ENCODE measurements at places on chromosomes 7 and 10.
A peak's percentile ranks its signal among the peaks of the same experiment; 100 is the strongest.

DNA sequence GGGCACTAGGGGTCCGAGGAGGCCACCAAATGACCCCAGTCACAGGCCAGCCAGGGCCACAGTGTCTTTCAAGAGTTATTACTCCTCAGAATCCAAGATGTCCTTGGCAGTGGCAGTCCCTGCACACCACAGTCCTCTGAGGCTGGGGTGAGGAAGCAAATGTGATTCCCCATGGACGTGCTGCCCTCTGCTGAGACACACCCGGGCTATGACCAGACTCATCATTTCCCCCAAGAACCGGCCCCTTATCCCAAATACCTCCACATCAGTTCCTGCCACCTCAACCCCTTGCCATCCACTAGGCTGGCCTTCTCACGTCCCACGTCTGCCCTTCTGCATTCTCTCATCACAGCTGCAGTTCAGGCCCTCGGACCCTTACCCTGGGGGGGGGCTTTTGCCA lies 5.0 kb downstream of the PRKAG2 start:
- DNase-seq, result no peak

DNA sequence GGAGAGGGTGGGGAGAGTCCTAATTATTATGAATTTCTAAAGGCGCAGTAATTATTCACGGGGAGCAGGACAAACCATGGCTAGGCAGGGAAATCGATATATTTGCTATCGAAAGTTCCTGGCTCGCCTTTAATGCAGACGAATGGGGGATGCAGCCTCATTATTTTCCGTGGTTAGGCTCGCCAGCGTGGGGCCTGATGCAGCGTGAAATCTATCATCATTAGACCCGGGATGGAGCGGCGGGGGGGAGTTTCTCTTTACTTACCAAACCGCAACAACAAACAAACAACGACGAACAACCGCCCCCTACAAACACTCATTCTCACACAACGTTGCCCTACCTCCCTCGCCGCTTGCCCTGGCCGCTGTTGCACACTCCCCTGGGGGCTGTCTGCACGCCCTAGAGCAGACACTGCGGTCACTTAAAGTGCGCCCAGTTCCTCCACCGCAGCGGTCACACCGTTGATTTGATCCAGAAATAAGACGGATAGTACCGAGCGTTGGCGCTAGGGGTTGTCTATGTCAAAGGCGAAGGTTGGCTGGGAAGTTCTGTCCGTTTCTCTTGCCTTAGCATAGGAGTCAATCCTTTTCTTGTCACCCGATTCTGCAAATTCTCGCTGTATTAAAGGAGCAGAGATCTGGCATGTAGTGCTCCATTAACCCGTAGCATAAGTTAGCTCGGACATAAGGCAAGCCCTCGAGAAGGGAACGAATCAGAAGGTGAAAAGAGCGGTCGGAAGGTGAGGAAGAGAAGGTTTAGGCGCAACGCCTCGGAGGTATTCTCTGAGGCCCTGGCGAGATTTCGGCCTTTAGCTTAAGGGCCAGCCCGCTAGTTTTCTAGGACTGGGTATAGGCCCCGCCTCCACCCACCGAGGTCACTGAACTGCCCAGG lies 10.4 kb downstream of the NXPH1 start:
- DNase-seq, result no peak

- DNase-seq, result no peak
Observed at GRCh38 chr7:73828972-73829371, 1.8 kb upstream of the CLDN4 start.

DNA sequence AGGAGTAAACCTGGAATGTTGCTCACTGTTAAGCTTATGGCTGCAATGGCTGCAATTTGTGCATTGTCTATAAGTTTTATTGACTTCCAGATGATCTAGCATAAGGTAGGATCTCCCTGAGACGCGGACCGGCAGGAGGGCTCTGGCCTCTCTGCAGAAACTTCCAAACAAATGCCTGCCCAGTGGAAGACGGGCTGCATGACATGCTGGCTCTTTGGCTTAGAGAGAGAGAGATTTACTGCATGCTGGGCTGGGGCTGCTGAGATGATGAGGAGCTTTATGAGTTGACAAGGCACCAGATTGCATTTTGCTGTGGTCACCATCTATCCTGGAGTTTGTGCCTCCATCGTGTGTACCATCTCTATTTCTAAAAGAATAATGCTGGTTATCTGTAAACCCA lies 193.2 kb downstream of the GALNT17 start:
- no peak for DNase-seq

DNA sequence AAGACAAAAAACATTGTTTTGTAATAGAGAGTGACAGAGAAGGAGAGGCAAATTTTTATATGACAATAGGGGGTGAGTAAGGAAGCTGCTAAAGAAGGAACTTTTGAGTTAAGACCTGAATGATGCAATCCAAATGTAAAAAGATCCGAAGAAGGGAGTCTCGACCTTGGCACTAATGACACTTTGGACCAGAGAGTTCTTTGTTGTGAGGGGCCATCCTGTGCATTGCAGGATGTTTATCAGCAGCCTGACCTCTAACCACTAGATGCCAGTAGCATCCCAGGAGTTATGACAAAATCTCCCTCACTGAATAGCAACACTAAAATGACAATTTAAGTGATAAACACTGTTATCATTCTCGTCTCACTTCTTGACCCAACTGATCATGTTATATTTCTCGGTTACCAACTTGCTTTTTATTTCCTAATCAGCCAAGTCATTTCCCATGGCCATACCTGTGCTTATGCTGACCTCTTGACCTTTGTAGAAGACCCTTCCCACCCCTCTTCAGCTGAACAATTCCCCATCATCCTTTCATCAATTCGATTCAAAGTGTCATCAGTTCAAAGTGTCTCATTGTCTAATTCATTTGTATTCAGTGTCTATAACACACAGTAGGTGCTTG lies 30.0 kb downstream of the DGKI start:
- no peak for DNase-seq

GRCh38 chr7:112129655-112130323 lies 76.4 kb downstream of the DOCK4 start:
- no peak for DNase-seq

DNA sequence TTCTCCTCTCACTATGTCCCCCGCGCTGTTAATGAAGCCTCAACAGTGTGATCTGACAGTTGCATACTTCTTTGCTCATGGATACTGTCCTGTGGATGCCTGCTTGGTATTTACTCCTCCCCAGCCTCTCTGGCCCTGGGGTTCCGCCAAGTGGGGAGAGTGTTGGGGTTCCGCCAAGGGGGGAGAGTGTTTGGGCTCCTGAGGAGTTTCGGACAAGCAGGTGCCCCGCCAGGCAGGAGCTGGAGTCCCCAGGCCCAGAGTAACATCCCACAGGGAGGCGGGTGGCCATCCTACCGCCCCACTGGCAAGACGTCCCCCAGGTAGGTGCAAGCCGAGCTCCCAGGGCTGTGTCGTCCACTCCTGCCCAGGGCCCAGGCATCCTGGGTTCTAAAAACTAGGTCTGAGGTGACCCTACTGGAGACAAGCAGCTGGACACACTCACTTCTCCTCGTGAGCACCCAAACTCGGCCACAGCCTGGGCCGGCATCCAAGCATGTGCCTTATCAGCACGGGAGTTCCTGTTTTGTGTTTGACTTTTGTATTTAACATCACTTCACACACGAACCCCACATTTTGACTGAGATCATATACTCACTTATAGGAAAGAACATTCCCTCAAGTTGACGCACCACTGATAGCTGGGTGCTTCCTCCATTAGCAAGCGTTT lies 34.2 kb downstream of the CAMK2B start:
- DNase-seq, result no peak

- DNase-seq, result no peak
Observed at GRCh38 chr7:29957521-29958310, 31.9 kb downstream of the SCRN1 start.

GRCh38 chr7:45073786-45074527 lies 14.8 kb downstream of the NACAD start:
- no peak for DNase-seq

DNA sequence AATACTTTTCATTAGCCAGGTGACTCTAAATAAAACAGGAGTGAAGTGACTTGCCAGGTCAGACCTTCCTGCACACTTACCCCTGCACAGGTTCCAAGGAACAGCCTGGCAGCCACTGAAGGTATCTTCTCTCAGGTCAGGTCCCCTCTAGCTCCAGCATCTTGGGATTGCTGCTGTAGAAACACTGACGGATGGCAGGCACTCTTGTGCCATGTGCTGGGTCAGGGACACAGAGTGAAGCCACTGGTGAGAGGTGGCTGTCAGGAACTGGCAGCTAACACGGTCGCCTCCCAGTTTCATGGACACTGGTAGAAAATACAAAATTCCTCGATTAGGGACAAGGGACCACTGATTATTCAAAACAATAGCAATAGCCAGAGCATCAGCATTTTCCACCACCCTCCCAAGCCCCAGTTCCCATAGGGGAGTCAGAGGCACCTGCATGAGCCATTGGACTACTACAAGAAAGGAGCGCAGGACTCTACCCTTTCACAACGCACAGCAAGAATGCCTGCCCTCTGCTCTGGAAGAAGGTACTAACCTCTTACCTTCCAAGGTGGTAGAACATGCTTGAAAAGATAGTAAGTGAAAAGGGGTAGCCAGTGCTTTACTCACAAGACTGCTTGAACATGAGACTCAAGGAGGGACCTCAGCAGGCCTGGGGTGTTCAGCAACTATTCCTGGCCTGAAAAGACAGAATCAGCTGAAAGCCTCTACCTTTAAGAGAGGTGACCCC lies 5.1 kb upstream of the MYO1G start:
- DNase-seq, result no peak

- DNase-seq, result no peak
Observed at GRCh38 chr7:106273009-106273668, 11.6 kb downstream of the NAMPT start.

GRCh38 chr7:22433710-22434460 lies 66.1 kb downstream of the STEAP1B start:
- DNase-seq, result no peak

DNA sequence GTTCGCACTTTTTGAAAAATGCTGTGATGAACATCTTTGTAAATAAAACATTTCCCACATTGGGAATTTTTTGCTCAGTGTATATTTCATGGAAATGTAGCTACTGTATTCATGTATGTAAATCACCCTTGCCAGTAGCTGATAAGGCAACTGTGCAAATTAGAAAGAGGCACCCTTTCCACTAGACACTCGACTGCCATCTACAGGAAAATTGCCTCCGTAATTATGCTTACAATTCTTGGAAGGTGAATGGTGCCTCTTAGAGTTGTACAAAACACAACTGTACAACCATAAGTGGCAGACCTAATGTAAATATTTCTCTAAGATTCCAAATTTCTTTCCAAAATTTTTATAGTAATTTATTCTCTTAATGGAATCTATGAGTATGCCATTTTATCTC lies 491.7 kb downstream of the CCSER2 start:
- no peak for DNase-seq

GRCh38 chr10:71964098-71964742 lies at the start of gene CHST3:
Gene CHST3 (plus strand): TSS chr10:71964395. CDS start chr10:72005843, 41,448 bp downstream.
- no peak for DNase-seq

GRCh38 chr10:60962946-60963345 lies 19.0 kb upstream of the RHOBTB1 start:
- DNase-seq, result no peak

DNA sequence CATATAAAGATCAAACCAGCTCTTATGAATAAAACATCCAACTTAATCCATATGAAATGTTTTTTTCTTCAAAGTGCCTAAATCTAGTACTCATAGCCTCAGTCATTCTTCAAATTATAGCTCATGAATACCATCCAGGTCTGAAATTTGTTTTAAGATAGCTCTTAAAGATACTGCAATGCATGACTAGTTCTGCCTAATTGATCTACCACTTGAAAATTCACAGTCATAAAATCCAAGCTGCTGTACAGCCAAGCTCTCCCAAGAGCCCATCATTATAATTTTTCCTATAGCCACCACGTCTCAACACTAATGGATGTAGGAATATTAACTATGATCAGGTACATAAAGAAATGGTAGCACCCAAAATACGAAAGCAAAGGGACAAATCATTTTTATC lies 87.9 kb upstream of the RNF148 start:
- DNase-seq, result no peak

GRCh38 chr10:12579954-12580858 lies 230.9 kb downstream of the CAMK1D start:
- no peak for DNase-seq

DNA sequence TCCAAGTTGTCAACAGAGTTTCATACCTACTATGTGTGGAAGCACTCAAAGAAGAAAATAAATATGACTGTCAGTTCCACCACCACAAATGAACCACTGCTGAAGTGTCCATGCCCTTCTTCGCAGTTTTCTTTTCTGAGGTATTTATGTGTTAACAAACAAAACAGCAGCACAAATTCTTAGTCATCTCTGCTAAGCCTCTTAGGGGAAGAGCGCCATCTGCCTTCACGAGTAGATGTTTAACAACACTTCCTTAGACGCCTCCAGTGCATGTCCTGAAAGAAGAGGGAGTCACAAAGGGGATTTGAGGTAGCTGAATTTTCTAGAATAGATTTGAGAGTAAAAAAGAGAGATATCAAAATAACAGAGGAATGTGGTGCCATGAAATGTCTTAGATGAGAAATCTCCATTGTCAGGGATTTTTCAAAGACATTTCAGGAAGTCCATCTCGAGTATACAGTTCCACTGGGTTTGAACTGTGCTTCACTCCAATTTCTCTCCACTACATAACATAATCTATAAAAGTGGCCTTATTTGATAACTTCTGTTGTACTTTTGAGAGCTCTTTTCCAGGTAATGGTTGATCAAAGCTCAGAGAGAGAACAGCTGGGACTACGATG lies 775.3 kb upstream of the POM121L12 start:
- DNase-seq, result no peak

GRCh38 chr7:92813390-92814024 lies 22.9 kb downstream of the CDK6 start:
- no peak for DNase-seq

DNA sequence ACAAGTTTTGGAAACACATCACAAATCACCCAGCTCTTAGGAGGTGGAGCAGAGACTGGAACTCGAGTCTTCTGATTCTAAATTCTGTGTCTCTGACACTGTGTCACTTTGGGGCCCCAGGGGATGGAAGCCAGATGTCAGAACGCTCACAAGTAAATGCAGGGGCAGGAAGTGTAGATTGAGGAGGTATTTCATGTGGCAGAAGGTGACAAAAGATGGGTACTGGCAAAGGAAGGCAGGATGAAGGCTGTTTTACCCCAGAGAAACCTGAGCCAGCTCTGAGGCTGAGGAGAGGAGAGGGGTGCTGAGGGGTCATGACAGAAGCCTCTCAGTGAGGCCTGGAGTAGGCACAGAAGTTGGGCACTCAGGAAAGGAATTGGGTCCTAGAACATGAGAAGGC lies 6.0 kb upstream of the PURB start:
- DNase-seq, result no peak

- DNase-seq, result peak; percentile 83
Observed at GRCh38 chr7:104943502-104944343, 70.3 kb upstream of the KMT2E start.
